Activated CD8-positive, alpha-beta memory T cell treated with anti-CD3 and anti-CD28 coated beads for 1 hour (primary cell): ENCODE measurements at places on chromosomes 12 and 14.
A peak's percentile ranks its signal among the peaks of the same experiment; 100 is the strongest.

GRCh38 chr12:77728018-77728417, 102.7 kb upstream of the NAV3 start:
- DNase-seq = no peak

DNA sequence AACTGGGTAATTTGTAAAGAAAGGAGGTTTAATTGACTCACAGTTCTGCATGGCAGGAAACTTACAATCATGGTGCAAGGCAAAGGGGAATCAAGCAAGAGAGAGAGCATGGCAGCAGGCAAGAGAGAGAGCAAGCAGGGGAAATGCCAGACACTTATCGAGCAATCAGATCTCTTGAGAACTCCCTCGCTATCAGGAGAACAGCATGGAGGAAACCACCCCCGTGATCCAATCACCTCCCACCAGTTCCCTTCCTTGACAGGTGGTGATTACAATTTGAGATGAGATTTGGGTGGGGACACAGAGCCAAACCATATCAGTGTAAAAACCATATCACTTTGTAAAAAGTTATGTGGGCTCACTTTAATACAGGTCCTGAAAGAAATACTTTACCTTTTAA, 56.4 kb upstream of the NEDD1 start:
- DNase-seq = no peak

GRCh38 chr14:92121670-92122350, at the start of the genes CPSF2 and NDUFB1:
TSS of gene CPSF2 (plus strand) at chr14:92121969. CDS start at chr14:92130985, 9,016 bp downstream.
TSS of gene NDUFB1 (minus strand) at chr14:92121706. CDS start at chr14:92117637, 4,069 bp downstream.
- peak; percentile 79 for DNase-seq

GRCh38 chr14:99721792-99722516, 37.9 kb downstream of the CYP46A1 start:
- no peak for DNase-seq

DNA sequence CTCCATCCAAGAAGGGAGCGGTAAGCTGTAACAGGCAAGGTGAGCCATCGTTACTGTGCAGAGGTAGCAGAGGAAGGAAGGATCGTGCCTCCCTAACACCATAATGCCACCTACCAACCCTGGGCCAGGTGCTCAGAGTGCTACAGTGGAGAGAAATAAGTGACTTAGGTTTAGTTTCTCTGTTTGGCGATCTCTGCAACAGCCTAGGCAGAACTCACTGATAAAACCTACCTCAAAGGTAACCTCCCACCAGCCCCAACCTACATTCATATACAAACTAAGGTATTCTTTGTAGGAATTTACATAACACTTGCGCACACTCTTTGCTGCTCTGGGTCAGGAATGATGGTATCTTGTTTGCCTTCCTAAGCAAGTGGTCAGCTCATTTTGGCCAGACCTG, 93.4 kb upstream of the TMEM132D start:
- DNase-seq = no peak

GRCh38 chr14:99716091-99716849, 32.2 kb downstream of the CYP46A1 start:
- DNase-seq = no peak

- DNase-seq = no peak
These were observed 40.5 kb downstream of the RESF1 start for GRCh38 chr12:31999692-32000091.

DNA sequence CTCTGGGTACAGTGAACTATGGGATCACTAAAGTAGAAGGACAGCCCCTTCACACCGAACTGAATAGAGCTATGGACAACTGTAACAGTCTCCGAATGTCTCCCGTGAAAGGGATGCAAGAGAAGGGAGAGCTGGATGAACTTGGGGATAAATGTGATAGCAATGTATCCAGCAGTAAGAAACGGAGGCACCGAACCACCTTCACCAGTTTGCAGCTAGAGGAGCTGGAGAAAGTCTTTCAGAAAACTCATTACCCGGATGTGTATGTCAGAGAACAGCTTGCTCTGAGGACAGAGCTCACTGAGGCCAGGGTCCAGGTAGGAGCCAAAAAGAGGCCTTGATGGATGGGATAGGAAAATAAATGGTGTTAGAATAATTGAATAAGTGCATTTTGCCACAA, 3.5 kb downstream of the ALX1 start:
- no peak for DNase-seq

DNA sequence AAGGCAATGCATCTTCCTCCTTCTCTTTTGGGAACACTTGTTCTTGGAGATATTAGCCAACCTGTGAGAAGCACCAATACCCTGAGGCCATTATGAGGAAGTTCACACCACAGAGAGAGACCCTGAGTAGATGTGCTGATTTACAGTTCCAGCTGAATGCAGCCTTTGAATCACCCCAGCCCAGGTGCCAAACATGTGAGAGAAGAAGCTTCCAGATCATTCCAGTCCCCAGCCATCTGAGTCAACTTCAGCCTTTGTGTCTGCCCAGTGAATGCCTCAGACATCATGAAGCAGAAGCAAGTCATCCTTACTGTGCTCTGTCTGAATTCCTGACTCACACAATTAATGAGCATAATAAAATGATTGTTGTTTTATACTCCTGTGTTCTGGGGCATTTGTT, 25.1 kb downstream of the C12orf42 start:
- no peak for DNase-seq

DNA sequence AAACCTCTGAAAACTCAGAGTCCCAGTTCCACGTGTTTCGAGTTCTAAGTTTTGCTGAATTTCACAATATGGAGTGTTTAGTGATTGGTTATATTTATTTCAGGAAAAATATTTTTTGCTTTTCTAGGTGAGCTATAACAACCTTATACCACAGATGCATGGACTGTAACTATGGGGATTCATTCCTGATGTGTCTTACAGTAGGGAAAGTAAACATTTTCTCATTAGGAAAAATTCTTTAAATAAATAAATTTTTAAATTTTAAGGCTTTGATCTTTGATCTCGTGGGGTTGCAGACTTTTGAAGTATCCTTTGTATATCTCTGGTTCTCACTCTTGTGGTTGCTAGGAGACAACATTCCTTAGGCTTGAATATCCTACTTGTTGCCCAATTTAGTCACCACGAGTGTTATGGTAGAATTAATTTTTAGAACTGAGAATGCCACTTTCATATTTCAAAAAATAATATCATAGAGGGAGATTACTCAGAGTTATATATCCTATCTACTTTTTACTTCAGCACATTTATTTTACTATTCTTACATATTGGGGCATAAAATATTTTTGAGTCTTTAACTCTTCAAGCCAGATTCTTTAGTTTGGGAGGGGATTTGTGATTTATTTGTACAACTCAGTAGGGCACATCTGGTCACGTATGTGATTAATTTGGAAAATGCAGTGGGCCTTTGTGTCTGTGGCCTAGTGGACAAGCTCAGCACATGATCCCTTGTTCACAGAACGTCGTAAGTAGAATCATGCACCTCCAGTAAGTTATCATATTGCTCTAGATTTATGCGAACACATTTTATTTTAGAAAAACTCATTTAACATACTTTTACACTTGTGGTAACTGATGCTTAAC, 224.0 kb downstream of the TTC6 start:
- no peak for DNase-seq

DNA sequence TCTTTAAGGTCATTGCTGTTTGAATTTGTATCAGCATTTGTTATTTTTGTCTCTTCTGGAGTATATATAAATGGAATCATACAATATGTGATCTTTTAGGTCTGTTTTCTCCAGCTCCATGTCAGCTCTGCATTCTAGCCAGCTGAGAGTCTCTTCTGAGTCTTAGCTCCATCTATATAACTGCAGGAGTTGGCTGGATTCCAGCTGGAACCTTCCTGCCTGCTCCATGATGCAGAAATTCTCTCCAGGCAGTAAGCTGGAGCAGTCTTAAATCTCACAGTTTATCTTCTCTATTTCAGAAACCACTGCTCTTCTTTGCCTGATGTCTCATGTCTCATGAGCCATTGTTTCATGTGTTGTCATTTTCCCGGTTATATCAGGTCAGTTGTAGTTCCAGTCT, 827.6 kb downstream of the NRXN3 start:
- DNase-seq = no peak

DNA sequence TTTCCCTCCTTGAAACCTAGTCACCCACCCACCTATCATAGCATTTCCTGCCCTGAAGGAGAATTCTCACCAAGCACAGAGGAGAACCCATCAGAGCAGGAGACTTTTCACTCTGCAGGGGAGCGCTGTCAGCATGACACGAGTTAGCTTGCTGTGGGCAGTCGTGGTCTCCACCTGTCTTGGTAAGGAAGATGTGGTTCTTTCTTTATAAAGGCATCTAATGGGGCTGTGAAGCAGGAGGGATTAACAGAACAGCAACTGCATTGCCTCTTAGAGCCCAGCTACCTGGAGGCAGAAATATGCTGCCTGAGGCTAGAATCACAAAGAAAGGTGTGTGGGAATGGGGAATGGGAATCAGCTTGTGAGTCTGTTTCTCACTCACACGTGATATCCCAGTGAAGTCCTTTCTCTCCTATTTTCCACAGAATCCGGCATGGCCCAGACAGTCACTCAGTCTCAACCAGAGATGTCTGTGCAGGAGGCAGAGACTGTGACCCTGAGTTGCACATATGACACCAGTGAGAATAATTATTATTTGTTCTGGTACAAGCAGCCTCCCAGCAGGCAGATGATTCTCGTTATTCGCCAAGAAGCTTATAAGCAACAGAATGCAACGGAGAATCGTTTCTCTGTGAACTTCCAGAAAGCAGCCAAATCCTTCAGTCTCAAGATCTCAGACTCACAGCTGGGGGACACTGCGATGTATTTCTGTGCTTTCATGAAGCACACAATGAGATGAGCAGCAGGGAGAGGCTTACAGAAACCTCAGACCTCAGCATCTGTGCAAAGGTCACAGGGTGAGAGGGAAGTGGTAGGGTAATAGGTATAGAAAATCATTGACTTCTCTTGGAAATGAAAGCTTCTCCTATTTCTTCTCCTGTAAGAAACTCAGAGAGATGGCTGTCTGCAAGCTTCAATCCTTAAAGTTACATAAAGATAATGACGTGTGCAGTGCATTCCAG, 316.9 kb downstream of the DAD1 start:
- no peak for DNase-seq

GRCh38 chr12:26034371-26035142, 76.1 kb downstream of the RASSF8 start:
- DNase-seq = no peak

- DNase-seq = no peak
These were observed 151.7 kb upstream of the FUT8 start for GRCh38 chr14:65260786-65261185.

DNA sequence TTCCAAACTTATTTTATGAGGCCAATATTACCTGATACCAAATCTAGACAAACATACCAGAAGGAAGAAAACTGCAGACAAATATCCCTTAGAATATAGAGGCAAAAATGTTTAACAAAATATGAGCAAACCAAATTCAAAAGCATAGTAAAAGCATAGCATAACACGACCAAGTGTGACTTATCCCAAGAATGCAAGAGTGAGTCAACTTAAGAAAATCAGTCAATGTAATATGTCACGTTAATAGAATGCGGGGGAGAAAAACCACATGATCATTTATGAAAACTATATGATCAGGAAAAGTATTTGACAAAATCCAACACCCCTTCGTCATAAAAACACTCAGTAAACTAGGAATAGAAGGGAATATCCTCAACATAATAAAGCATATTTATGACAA, 217.3 kb downstream of the ADGRD1 start:
- no peak for DNase-seq

GRCh38 chr14:97539411-97539795, 742.2 kb downstream of the VRK1 start:
- no peak for DNase-seq

DNA sequence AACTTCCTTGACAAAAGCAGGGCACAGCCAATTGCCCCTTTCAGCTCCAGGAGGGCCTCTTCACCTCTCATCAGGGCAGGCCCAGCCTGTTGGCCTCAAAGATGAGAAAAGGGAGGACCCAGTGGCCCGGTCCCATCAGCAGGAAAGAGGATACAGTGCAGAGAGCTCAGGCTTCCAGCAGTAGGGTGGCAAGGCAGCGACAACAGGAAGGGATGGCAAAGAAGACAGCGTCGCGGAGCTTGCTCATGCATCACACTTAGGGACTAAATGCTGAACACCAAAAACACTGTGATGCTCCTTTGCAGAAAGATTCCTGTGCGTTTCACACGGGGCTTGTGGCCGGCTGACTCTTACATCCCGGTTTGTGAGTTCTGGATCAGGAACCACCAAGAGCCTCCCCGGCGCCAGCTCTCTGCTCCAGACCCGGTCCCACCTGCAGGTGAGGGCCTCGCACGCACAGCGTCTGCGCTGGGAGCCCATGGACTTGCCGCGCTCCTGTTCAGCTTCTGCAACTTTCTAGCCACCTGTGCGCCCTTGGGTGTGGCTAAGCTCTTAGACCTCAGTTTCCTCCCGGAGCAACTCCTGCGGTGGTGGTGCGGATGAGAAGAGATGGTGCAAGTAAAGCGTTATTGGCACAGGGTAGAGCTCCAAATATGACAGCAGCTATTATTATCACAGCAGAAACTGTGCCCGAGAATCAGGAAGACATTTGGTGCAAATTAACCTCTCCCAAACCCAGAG, 15.3 kb upstream of the BCL7A start:
- DNase-seq = no peak

- DNase-seq = no peak
These were observed 3.6 kb upstream of the ARID2 start for GRCh38 chr12:45725631-45726602.

GRCh38 chr12:110565894-110566871, 16.9 kb downstream of the PPTC7 start:
- no peak for DNase-seq
